ENCODE measurements at places on chromosomes 5 and 9.

GRCh38 chr5:61228691-61229280 is 66.5 kb upstream of the SMIM15 start:
- DNase-seq, result no peak

- DNase-seq, result no peak
These were observed 246.5 kb upstream of the ATP10B start for GRCh38 chr5:161098516-161098915.

GRCh38 chr5:146467760-146468159 is 20.6 kb downstream of the TCERG1 start:
- no peak for DNase-seq

- DNase-seq, result no peak
These were observed 161.6 kb upstream of the TSLP start for GRCh38 chr5:110909950-110910349.

Data from cortex of kidney (tissue), 1 donor.